ENCODE measurements at places on chromosomes 6 and 20.

DNA sequence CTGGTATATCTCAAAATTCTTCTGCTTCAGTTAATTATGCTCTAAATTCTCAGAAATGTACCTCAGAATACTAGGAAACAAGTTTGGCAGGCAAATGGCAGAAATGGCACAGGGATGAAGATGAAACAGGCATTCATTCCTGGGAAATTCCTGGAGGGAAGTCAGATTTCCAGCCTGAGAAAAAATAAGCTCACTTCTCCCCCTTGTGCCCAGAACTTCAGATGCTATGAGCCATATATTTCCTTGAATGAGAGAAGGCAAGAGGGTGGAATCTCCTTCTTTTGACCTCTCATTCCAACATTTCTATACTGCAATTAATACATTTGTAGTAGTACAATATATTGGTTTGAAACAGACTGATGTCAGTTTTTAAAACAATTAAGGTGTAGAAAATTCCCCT lies 22.8 kb downstream of the RGS17 start:
- no peak for DNase-seq

GRCh38 chr20:15923030-15923776 lies 650.0 kb downstream of the KIF16B start:
- DNase-seq = no peak

DNA sequence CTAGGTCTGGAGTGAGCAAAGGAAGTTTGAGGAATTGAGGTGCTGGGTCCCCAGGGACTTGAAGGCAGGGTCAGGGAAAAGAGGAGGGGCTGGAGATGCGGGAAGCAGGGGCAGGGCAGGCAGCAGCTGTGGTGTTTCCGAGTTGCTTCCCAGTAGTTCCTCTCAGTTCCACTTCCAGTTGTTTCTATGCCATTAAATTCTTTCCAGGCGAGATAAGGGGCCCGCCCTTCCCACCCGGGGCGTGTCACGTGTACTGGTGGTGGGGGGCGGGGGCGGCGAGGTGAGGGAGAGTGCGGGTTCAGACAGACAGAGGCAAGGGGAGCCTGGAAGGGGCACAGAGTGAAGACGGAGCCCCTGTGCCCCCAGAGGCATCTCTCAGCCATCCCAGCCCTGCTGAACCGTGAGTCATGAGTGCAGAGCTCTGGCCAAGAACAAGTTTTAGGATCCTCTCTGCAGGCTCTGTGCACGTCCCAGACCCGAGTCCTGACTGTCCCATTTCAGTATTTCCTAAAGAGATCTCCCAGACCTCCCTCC lies 977 bp downstream of the TNXB start:
- DNase-seq = no peak

- DNase-seq = no peak
These were observed 47.0 kb downstream of the DTNBP1 start for GRCh38 chr6:15615802-15616201.

DNA sequence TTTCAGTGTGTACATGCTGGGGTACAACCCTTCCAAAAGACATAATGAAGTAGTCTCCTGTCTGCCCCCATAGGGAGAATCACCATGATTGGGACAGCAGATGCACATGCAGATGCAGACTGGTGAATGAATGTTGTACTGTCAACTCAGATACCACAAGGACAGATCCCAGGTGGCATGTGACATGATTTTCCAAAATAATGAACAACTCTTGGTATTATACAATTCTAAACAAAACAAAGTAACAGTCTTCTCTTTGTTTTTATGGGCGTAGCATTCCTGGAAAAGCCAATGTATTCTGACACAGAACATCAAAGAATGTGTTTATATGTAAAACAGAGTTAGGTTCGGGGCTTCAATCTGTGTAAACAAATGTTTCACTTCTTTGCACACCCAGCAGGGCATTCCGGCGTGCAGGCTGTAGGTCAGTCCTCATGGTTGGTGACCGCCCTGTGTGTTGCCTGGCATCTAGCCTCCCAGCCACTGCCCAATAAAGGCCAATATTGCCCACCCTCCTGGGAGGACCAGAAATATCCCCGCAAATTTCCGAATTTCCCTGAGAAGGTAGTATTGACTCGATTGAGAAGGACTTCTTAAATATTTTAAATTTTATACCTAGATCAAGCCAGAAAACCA lies 127.7 kb downstream of the KLHL32 start:
- DNase-seq = no peak

DNA sequence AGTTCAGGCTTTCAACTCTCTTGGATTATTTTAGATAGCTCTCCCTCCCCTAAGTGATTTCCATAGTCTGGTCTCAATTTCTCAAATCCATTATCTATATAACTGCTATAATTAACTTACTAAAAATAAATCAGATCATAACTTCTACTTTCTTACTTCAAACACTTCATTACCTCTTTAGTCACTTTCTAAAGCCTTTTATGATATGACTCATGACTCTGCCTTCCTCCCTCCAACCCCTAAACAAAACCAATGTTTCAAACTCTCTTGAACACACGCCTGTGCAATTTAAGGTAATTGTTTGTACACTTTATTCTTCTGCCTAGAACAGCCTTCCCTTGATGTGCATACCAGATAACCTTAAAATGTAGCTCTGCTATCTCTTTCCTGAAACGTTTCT lies 100.5 kb downstream of the LMBRD1 start:
- DNase-seq = no peak

GRCh38 chr20:49796600-49797343 lies 15.9 kb upstream of the SLC9A8 start:
- no peak for DNase-seq

DNA sequence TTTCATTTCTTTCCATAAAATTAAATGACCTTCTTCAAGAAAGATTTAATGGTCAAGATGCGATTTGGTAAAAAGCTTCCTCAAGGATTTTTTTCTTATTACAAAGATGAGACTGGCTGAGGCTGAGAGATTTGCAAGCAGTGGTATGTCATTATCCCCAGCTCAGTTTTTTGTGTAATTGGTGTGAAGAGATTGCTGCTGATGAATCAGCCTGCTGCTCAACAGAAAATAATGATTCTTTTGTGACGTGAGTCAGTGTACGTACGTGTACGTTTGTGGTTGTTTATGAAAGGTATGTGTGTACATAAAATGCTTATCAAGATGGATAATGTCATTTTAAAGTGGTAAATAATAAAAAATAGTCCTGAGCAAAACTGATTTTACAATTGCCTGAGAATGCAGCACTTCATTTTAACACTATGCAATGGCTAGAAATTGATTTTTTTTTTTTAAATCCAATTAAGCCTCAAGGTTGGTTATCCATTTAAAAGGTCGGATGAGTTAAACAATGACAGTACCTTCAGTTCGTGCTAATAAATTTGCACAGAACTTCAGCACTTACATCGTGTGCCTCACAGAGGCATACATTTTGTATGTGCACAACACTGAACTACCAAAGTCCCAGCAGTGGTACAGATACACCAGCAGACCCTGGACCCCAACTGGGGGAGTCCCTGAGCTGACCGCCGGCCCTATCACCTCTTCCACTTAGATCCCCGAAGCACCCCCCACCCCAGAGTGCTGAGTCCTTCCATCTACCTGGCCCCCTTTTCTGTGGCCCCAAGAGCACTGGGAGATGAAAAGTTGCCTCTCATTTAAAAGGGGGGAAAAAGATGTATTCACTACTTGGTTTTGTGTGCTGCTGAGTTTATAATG lies 9.7 kb upstream of the NPEPL1 start:
- no peak for DNase-seq

DNA sequence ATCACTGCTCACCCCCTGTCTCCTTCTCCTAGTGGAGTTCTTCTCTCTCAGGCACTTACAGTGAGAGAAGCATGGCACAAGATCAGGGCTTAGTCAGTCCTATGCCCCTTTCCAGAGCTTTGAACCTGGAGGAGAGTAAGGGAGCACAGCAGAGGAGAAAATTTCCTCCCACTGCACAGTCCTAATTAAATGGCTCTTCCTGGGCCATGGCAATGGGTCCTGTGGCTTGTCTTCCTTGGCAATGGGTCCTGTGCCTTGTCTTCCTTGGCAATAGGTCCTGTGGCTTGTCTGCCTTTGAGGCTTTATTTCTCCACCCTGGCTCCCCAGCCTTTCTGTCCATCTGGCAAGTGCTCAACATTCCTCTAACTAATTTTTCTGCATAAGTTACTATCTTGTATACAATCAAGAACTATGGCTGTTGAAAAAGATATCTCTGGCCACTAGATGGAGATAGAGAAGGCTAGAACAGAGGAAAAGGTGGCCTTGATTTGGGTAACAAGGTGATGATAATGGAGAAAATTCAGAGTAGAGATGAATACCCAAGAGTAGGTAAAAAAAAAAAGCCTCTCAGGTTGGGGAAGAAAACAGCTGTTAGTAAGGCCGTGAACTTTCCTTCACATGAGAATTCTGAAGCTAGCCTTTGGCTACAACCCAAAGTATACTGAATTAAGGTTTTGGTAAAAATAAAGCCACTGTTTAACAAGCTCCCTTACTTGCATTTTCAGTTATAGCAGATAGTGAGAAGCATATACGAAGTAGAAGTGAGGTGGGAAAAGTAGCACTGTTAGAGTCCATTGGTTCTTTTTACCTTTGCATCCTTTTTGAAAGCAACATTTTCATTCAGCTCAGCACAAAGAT lies 504.9 kb downstream of the DOK5 start:
- DNase-seq = no peak

- no peak for DNase-seq
These were observed 23.2 kb downstream of the FAM50B start for GRCh38 chr6:3872370-3872854.

- peak; percentile 50 for DNase-seq
These were observed 60.0 kb downstream of the PTPN1 start for GRCh38 chr20:50569864-50570836.

DNA sequence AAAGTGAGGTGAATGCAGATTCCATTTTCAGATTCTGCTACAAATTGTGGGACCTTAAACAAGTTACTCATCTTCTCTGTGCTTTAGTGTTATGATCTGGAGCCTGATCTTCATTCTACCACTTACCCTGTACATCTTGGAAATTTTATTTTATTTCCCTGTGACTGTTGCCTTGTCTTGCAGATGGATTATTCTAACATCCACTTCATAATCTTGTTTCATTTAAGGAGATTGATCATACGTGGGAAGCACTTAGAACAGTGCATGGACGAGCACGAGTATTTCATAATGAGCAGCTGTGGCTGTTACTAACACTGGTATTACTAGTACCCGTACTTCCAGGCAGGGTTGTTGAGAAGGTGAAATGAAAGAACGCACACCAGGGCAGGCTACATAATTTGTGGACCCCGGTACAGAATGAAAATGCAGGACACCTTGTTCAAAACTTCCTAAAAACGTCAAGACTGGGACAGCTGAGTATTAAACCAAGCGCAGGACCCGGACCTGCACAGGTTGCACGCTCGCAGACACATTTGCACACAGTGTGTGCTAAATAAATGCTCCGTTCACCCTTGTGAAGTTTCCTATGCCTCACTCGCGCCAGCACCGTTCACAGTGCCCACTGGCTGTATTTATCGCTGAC lies 535 bp upstream of the CCDC170 start:
- DNase-seq = no peak

- no peak for DNase-seq
These were observed 1.9 kb downstream of the PNRC1 start for GRCh38 chr6:89082486-89082891.

- DNase-seq = no peak
These were observed 57.8 kb downstream of the FOXA2 start for GRCh38 chr20:22526512-22527012.

DNA sequence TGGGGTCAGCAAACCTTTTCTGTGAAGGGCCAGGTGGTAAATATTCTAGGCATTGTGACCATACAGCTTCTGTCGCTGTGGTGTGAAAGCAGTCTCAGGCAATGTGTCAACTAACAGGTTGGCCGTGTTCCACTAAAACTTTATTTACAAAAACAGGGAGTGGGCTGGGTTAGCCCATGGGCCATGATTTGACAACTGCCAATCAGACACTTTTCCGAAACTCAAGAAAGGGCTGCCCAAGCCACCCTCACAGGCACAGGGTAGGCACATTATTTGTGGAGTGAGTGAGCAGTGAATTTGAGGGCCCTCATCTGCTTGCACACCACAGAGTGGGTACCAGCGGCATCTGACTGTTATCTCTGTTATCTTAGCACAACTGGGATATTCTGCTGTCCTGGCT lies 290.3 kb downstream of the TAF4 start:
- DNase-seq = no peak

GRCh38 chr6:128713461-128713860 lies 169.5 kb upstream of the LAMA2 start:
- DNase-seq = no peak

DNA sequence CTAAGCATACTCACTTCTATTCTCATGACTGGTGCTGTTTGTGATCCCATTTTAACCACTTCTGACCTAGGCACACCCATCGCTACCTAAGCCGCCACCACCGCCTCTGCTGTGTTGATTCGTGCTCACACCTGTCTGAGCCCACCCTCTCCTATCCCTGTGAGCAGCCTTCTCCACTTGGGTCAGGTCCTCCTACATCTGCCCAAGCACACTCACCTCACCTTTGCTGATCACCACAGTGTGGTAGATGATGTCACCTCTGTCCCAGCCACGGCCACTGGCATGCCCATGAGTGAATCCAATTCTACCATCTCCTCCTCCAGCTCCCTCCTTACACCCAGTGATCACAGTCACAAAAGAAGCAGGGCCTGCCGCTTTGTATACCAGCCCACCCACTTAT lies 20.8 kb downstream of the MUC22 start:
- DNase-seq = no peak

DNA sequence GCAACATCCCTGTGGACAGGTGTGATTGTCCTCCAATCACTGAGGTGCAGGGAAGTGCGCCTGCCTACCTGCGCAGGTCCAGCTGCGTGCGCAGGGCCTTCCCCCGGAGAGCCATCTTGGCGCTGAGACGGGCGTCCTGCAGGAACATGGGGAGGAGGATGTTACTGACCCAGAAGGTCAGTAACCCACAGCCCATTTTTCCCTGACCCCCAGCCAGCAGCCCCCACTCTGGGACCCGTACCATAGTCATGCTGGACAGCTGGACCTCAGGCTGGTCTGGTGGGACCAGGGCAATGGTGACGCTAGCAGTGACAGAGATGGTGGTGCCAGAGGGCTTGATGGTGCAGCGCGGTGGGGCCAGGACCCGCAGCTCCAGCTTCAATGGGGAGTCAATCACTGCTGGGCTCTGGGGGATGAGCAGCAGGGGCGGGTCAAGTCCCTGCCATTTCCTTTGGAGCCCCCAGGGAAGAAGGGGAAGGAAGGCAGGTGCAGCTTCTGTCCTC lies 9.7 kb downstream of the PLTP start:
- no peak for DNase-seq

DNA sequence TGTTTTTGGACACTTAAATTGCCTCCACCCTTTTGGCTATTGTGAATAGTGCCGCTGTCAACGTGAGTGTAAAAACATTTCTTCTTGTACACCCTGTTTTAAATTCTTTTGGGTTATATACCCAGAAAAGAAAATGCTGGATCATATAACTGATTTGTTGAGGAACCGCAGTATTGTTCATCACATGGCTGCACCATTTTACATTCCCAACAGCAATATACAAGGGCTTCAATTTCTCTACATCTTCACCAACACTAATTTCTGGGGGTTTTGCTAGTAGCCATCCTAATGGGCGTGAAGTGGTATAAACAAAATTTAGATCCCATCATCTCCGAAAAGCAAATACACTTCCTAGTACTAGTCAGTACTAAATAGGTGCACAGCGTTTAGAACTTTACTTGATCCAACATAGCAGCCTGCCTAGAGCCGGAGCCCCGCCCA lies 579 bp upstream of the BPHL start:
- no peak for DNase-seq

Data from CD4-positive, alpha-beta T cell treated with Interleukin-17A for 4 hours (primary cell).